ENCODE measurements at places on chromosomes 7 and 10.
A peak's percentile ranks its signal among the peaks of the same experiment; 100 is the strongest.

DNA sequence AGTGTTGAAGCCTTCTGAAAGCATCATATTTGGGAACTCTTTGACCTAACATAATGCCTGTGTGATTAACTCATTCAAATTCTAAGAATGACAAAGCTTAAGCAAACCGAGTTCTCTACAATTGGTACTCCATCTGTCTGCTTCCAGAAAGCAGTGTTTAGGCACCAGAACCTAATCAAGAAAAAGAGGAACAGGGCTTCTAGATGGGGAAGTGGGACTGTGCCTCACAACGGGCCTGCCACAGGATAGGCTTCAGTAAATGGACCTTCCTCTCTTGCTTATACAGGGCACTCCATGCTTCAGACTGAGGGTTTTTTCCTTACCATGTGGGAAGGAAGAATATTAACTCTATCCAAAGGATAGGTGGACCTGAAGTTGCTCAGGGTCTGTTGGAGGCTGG is 808.1 kb downstream of the XPNPEP1 start:
- no peak for DNase-seq

DNA sequence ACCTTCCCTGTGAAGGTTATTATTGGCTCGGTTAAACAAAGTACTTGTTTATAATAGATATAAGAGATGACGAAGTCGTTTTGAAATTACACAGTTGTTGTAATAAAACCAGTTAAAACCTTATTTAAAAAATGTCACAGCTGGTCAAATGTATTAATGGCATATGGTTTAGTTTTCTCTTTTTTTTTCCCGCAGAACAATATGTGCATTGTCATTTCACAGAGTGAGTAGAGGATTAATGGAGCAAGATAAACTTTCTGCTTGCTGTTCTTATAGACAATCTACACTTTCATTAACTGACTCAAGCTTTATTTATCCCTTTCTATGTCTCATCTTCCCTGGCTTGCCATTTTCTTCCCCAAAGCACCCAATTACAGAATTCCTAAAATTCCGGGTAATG is 404.3 kb upstream of the NPVF start:
- no peak for DNase-seq

DNA sequence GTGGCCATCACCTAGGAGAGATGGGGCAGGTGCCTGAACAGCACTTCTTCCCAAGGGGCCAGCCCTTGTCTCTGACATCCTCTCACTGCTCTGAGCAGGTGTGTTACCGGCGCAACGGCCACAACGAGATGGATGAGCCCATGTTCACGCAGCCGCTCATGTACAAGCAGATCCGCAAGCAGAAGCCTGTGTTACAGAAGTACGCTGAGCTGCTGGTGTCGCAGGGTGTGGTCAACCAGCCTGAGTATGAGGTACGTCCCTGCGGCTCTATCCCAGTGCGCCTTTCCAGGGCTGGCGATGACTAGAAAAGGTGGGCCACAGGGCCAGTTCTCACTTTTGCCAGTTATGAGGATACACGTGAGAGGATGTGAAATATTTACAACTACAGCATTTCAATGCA is 54.3 kb upstream of the ZMIZ2 start:
- DNase-seq = no peak

GRCh38 chr7:28296571-28297483 is 115.5 kb upstream of the CREB5 start:
- no peak for DNase-seq

- DNase-seq = no peak
These were observed 160.8 kb upstream of the WNT16 start for GRCh38 chr7:121167971-121168370.

DNA sequence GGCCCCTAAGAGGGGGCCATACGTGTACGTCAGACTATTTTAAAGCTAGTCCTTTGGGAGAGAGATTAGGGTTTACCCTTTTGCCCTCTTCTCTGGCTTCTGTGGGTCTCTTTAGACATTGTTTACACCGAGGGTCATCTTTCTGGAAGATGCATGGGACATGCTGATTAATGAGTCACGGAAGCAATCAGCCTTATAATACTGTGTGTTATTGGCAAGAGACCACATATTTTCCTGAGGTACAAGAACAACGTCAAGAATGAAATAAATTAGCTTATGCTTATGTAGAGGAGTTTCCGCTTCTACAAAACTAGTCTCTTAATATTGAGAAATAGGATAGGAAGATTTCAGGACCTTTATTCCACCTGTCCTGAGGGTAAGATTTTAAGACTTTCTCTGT is 327.7 kb downstream of the BBS9 start:
- DNase-seq = no peak

GRCh38 chr7:154759989-154760388 is 242.9 kb downstream of the PAXIP1 start:
- DNase-seq = no peak

DNA sequence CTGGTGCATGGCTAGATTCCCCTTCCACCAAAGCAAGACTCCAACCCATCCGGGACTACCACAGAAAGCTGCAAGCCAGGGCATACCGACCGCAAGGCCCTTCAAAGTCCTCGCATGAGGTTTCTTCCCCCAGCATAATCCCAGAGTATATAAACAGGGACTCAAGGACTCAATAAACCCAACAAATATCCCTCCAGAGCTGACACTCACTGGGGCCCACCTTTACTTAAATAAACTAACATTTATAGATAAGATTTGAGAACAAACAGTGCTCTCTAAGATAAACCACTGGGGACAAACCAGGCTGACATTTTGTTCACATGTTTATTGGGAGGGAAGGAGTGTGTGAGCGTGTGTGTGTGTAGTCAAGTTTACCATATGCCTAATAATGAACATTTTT is 138.2 kb downstream of the ADAM12 start:
- no peak for DNase-seq

DNA sequence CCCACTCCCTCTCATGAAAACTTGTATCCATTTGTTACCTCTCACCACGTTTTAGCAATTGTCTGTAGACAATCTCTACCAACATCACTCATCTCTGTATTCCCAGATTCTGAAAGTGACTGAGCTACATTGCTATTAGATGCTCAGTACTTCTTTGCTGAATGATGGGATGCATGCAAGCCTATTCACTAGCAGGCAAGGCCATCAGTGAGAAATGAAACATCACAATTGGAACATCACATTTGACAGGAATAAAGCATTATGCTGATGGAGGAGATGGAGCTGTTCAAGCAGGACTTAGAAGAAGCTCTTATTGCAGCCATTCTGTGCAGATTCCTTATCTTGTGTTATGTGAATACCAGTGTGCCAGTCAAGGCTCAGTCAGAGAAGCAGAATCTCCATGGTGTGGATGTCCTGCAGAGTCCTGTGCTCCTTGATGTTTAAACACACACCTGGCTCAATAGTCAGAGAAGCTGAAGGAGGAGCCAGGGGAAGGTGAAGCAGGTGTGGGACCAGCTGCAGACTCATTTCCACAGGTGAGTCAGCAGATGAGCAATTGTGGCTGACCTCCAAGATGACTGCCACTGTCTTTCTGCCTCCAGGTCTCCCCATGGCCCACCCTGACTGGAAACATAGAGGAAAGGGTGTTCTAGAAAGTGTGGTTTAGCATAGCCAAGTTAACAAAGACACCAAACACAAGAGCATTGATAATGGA is 965.5 kb downstream of the GRID1 start:
- no peak for DNase-seq

GRCh38 chr10:78821052-78821451 is 247.7 kb upstream of the ZMIZ1 start:
- no peak for DNase-seq

- DNase-seq = no peak
These were observed 44.2 kb downstream of the PDLIM1 start for GRCh38 chr10:95246582-95247051.

DNA sequence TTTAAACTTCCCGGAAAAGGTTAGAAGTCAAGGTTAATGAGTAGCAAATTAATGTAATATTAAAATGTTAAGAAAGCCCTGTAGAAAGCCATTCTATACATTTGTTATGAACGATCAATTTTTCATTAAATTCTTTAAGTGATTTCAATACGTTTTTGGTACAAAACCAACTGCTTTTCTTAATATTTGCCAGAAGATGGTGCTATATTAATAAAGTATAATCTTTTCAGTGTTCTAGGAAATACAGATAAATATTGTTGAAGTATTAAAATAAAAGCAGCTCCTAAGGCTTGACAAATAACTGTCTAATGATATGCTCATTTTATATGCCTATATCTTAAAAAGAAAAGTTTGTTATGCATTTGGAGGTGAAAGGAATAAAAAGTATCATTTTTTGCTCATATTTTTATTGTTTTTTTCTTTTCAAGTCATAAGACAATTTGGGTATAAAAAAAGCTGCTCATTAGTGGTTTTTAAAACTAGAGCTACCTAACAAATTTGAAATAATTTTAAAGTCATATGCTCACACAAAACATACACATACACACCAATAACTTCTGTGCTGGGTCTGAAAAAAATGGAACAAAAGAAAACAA is 130.3 kb upstream of the POT1 start:
- DNase-seq = no peak

DNA sequence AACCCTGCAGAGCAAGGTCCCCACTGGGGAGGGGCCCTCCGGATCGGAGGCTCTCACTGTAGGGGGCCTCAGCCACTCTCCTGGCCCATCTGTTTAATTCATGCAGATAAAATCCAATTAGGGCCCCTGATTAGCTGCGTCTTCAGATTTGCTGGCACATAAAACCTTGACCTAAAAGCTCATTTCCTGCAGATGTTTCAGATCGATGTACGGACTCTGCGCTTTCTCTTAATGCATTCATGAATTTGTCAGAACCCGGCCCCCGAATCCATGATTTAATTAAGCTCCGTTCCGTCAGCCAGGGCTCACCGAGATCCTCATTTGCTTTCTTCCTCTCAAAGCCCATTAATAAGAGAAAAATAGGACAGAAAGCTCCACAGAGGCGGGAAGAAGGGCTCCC is 40.0 kb upstream of the FOXL3 start:
- no peak for DNase-seq

DNA sequence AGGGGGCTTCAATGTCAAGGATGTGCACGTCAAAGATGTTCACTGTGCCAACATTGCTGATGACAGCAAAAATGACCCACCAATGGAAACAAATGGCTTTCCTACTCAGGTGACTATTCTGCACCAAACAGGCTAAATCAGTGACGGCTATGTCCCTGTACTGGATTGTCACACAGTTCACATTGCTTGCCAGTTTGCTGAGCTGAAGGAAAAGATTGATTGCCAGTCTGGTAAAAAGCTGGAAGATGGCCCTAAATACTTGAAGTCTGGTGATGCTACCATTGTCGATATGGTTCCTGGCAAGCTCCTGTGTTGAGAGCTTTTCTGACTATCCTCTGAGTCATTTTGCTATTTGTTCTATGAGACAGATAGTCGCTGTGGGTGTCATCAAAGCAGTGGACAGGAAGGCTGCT is 202.2 kb upstream of the ETV1 start:
- DNase-seq = no peak

- no peak for DNase-seq
These were observed 69.3 kb downstream of the AP3M1 start for GRCh38 chr10:74081192-74081803.

GRCh38 chr7:70674571-70675010 is 457.4 kb upstream of the GALNT17 start:
- no peak for DNase-seq

DNA sequence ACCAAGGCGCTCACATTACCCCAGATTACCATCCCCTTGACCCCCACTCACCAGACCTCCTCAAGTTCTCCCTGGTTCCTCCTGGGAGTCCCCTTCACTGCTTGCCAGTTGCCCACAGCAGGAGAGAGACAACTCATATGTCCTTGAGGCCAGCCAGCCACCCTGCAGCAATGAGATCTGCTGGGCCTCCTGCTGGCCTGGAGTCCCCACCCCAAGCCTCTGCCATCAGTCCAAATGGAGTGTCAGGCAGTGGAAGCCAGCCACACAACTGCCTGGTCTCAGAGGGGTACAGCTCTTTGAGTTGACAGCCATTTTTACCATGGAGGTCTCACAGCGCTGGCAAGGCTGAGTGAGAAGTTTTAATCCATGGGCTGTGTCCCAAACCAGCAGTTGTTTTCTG is 53.0 kb upstream of the EXOC4 start:
- DNase-seq = no peak

- DNase-seq = no peak
These were observed 140.3 kb upstream of the ODAD2 start for GRCh38 chr10:28139138-28139537.

DNA sequence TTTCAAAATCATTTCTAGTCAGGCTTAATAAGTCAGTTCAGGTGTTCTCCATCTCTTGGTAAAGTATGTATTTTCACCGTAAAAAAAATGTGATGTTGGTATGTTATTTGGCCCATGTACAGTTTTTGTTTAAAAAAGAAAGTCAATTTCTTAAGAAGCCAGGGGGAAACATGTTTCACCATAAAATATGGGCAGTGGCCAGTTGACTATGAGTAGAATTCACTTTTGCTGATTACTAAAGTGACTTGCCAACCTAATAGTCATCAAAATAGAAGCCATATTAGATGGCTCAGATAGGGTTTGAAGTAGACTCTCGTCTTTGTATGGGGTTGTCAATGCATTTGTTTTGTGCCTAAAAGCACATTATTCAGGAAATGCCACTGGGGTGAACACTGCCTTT is 266.3 kb downstream of the BICC1 start:
- DNase-seq = no peak

GRCh38 chr10:64365663-64366062 is 844.5 kb downstream of the REEP3 start:
- no peak for DNase-seq

DNA sequence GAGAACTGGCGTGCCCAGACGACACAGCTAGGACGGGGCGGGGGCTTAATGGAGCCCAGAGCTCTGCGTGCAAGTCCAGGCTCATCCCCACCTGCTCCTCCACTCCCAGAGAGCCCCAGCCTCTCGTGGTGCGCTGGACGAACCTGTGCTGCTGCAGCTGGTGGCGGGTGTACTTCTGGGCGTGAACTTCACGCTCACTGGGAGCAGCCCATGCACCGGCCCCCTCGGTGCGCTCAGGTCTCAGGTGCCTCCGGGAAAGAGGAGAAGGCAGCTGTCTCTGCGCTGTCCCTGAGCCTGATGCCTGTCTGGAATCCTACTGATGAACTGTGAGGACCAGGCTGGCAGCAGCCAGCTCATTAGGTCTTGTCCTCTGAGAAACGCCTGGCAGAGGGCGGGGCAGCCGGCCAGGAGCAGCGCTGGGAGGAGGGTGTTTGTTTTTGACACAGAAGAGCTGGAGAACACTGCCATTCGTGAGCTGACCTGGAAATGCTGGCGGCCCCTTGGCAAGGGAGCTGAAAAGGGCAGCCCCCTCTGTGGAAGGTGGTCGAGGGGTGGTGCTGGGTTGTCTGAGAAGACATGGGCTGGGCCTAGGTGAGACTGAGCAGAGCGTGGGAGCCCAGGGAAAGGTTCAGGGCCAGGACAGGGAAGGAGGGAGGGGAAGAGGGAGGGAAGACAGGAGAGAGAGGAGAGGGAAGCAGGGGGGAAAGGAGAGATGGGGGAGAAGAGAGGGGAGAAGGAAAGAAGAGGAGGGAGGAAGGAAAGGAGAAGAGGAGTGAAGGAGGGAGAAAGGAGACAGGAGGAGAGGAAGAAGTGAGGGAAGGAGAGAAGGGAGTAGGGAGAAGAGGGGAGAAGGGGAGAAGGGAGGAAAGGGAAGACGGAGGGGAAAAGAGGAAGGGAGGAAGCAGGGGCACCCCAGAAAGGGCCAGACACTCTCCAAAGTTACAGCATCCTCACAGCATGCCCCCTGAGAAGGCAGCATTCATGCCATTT is 53.5 kb upstream of the TNS3 start:
- DNase-seq = peak; percentile 75

- DNase-seq = peak; percentile 83
These were observed 10.2 kb upstream of the SLC25A28 start for GRCh38 chr10:99630433-99630832.

Measured in mucosa of descending colon (tissue), 3 donors.